Activated CD4-positive, alpha-beta T cell treated with anti-CD3 and anti-CD28 coated beads for 24 hours (primary cell): ENCODE measurements at places on chromosomes 3 and 15.

DNA sequence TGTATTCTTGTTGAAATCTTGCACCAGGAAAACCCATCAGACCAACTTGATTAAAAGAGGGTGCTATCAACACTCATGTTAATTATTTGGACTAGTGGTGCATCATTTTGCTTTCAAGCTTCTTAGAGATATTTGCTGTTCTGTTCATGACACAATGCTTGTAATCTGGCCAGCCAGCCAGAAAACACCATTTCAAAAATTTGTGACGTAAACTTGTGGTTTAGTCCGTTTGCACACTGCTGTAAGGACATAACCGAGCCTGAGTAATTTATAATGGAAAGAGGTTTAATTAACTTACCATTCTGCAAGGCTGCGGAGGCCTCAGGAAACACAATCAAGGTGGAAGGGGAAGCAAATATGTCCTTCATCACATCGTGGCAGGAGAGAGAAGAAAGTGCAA, 374.3 kb upstream of the TGFBR2 start:
- DNase-seq = no peak

- DNase-seq = no peak
These were observed 27.7 kb downstream of the ABTB1 start for GRCh38 chr3:127700406-127700805.

DNA sequence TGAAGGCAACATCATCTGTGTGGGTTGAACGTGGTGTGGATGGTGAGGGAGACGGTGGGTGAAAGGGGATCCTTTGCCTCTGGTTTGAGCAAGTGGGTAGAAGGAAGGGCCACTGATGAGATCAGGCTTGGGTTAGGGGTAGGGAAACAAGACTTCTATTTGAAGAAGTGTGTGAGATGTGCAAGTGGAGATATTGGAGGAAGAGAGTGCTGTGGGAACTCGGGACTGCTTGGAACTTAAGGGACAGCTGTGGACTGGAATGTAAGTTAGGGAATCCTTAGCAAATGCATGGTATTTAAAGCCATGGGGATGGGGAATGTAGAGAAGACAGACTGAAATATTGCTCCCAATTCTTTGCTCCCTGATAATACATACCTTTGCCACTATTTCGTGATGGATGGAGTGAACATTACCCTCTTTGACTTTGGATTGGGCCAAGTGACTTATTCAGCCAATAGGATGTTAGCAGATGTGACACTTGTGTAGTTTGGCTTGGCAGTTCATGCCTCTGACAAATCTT, 30.2 kb upstream of the AMOTL2 start:
- no peak for DNase-seq

GRCh38 chr3:99172736-99173657, 271.5 kb upstream of the DCBLD2 start:
- DNase-seq = no peak

- DNase-seq = peak; percentile 5
These were observed 29.9 kb upstream of the RNU6-1 start for GRCh38 chr15:67869701-67870100.

- no peak for DNase-seq
These were observed 6.4 kb downstream of the SETMAR start for GRCh38 chr3:4309491-4310128.

- no peak for DNase-seq
These were observed 136.8 kb downstream of the SNRPN start for GRCh38 chr15:25091421-25092158.

- DNase-seq = no peak
These were observed 102.1 kb downstream of the TGFBR2 start for GRCh38 chr3:30708472-30708871.

DNA sequence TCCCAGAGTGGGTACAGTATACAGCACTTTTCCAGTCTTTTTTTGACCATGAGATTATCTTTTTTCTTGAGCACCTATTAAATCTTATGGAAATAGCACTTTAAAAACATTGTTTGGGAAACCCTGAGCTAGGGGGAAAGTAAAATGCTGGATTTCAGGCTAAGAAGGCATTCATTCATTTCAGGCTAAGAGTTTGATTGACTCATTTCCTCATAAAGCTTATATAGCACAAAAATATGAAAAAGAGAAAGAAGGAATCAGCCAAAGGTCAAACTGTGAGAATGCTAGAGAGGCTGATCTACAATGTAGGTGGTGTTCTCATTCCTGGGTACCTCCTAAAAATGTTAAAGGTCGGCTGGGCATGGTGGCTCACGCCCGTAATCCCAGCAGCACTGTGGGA, 10.5 kb downstream of the TTC23 start:
- no peak for DNase-seq

DNA sequence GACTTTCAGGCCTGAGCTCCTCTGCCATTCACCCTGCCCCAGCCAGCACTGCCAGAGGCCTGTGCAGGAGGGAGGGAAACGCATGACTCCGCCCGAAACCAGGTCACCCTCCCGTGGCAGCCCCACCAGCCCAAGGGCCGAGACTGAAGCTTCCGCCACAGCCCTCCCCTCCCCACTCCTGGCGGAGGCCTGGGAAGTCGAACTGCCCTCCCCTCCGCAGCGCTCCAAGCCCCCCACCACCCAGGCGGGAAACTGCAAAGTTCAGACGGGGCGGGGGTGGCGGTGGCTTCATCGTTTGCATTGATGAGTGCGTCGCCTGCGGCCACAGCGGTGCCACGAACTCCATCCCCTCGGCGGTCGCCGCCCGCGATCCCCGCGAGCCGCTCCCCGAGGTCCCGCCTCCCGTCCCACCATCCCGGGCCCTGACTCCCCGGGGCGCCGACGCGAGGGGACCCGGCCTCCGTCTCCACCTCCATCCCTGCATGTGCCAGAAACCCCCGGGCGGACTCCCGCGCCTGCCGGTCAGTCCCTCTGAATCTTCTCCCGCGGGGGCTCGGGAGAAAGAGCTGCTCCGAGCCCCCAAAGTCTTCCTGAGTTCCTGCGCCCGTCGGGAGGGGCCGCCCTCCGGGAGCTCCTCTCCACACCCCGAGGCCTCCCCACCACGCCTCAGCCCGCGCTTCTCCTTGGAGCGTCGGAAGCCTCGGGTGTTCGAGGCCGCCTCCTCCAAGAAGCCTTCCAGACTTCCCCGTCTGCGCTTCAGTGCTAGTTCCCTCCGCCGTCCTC, 698 bp downstream of the MELTF start:
- DNase-seq = no peak

- no peak for DNase-seq
These were observed 261.4 kb downstream of the EPHA3 start for GRCh38 chr3:89368846-89369245.

- no peak for DNase-seq
These were observed 367.6 kb upstream of the NDN start for GRCh38 chr15:24054547-24055245.

DNA sequence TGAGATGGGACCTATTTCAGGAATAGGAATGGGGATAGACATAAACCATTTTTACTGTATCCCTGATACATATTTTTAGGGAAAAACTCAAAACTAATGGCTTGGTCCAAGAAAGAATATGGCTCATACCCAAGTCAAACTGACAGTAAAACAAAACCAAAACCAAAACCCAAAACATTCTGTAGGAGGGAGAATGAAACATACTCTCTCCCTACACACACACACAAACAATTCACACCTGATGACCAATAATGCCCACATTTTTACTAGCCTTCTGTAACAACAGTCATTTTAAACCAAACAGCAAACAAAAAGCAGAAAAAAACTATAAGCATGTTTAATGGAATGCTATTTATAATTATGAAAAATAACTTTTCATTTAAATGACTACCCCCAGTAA, 74.9 kb downstream of the NBEAL2 start:
- DNase-seq = no peak

DNA sequence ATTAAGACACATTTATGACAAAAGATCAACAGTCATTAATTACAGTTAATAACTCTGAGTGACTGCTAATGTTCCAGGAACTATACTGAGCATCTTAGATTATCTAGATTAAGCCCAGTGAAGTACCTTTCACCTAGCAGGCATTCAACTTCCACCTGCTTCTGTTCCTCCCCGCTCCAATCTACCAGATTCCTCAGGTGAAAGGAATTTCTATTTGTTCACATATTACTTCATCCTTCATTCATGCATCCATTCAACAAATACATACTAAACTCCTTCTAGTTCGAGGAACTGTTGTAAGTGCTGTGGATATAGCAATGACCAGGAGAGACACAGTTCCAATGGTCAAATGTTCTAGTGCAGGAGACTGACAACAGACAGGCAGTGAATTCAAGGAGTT, 139.3 kb downstream of the FILIP1L start:
- DNase-seq = no peak

DNA sequence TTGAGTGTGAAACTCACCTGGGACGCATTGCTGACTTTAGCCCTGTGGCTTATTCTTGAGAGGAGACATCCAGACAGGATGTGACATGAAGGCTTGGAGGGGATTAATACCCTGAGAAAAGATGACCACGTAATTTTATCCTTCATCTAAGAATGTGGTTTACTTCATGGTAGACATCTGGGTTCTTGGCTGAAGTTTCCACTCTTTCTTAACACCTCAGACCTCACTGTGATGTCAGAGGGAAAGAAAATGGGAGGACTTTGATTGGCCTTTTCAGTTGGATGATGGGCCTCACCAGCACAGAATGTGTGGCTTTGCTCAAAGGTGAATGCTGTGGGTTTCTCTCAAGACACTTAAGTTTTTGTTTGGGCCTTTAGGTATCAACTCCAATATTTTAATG, 16.5 kb downstream of the GORASP1 start:
- no peak for DNase-seq

- DNase-seq = no peak
These were observed 145.3 kb downstream of the TJP1 start for GRCh38 chr15:29676961-29677402.

DNA sequence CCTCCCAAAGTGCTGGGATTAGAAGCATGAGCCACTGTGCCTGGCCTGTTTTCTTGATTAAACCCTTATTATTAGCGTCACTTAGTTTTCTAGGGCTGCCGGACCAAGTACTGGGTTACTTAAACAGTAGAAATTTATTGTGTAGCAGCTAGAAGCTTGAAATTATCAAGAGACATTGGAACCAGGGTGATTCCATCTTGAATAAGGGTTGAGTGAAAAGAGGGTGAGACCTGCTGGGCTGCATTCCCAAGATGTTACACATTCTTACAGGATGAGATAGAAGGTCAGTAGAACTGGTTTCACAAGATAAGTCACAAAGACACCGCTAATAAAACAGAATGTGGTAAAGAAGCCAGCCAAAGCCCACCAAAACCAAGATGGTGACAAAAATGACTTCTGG, 18.6 kb upstream of the FSTL1 start:
- no peak for DNase-seq

DNA sequence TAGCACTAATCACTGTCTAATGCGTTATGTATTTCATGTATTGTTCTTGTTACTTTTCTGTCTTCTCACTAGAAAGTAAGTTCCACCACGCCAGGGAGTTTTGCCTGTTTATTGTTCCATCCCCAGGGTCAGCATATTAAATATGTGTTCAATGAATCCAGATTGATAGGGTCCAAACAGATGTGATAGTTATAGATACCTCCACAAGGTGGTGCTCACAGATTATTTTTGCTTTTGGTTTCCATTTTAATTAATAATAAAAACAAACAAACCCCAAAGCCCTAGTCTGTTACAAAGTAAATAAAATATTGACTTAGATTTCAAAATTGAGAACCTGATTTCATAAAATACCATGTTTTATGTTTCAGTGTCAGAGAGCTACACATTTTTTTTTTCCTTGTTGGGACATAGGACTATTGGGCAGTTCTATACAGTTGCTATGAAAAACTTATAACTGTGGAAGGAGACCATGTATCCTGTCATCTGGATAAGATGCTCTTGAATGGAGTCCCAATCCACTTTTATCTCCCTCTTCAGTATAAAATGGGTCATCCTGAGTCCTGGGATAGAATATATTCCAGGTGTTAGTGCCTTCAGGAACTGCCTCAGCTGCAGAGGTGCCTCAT, 12.4 kb downstream of the OTOL1 start:
- no peak for DNase-seq

GRCh38 chr3:55521738-55522421, 34.8 kb upstream of the WNT5A start:
- DNase-seq = no peak

GRCh38 chr3:43286841-43287499, 630 bp downstream of the SNRK start:
- no peak for DNase-seq

DNA sequence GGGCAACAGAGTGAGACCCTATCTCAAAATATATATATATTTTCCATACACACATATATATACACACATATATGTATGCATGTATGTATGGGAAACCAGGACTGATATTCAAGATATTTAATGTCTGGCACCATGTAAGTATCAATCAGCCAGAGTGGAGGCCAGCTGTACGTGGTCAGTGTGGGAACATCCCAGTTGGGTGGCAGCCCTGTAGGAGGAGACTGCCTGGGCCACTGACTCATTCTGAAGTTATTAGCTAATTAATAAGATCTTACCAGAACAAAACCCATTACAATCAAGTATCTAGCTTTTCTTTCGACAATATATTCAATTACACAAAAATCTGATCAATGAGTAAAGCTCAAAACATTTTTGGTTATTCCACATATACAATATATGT, 85.1 kb upstream of the OCA2 start:
- no peak for DNase-seq

- no peak for DNase-seq
These were observed 34.3 kb downstream of the DNAJB8 start for GRCh38 chr3:128432301-128432970.

GRCh38 chr3:129612534-129613366, 6.3 kb upstream of the PLXND1 start:
- DNase-seq = no peak

- DNase-seq = no peak
These were observed 50.9 kb downstream of the ABHD2 start for GRCh38 chr15:89138999-89139612.

GRCh38 chr15:94855018-94855408, 623.7 kb downstream of the MCTP2 start:
- DNase-seq = no peak

DNA sequence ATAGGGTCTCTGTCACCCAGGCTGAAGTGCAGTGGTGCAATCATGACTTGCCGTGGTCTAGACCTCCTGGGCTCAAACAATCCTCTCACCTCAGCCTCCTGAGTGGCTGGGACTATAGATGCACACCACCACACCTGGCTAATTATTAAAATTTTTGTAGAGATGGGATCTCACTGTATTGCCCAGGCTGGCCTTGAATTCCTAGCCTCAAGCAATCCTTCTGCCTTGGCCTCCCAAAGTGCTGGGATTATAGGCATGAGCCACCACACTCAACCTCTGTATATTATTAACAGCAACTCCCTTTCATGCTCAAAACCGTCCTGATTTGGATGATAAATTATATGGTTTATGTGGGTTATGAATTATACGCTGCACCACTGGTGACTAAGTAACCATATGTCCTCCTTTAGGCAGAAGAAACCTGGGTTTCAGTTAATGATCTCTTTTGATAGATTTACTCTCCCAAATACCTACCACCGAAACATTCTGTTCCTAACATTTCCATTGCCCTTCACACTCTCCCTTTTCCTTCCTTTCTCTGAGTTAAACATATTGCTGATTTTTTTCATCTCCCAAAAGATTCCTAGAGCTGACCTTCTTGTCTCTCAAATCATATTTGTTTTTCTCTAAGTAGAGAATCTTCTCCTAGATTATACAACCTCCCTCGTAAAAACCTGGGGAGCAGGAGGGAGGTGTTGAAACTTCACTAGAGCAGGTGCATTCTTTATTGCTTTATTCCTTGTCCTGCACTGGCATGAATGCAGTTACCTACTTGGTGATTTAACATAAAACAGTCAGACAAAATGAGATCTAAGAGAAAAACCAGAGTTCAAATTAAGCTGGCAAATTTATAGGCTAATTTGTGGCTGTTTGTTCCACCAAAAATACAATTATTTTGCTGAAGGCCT, 32.9 kb downstream of the PCYT1A start:
- no peak for DNase-seq
